A549 treated with RU486 at 1 μM for 4 hours (cell line): ENCODE measurements at places on chromosomes 2 and 18. TPM values are rescaled to one million over a fixed set of nuclear protein-coding genes. Genes with fewer than 3 reads are reported as not detected.

The AQP12B gene
- not detected in 5 replicates for total RNA-seq

The SLC8A1 gene
- total RNA-seq: 0.24 to 0.58 TPM (median 0.50 TPM) in 5 replicates

The EML6 gene
- 0.92 to 1.4 TPM (median 1.0 TPM) in 5 replicates for total RNA-seq

The NBEAL1 gene
- 3.0 to 6.0 TPM (median 3.9 TPM) in 5 replicates for total RNA-seq

The LPIN2 gene
- total RNA-seq: 12.8 to 19.1 TPM (median 18.1 TPM) in 5 replicates

The OTOS gene
- not detected in 5 replicates for total RNA-seq

The CMPK2 gene
- total RNA-seq: 0.72 to 1.5 TPM (median 0.96 TPM) in 5 replicates

The AFF3 gene
- 0.07 to 0.22 TPM in 2 of 5 replicates, not detected in the others for total RNA-seq

The CD207 gene
- total RNA-seq: not detected in 5 replicates

The POU3F3 gene
- 0.02 to 0.06 TPM in 2 of 5 replicates, not detected in the others for total RNA-seq

The ATRAID gene
- 207 to 224 TPM (median 215 TPM) in 5 replicates for total RNA-seq

The ANKRD53 gene
- total RNA-seq: not detected in 5 replicates

The PCARE gene
- not detected in 5 replicates for total RNA-seq

The DOK6 gene
- not detected in 5 replicates for total RNA-seq

The PID1 gene
- 2.2 to 3.9 TPM (median 2.9 TPM) in 5 replicates for total RNA-seq
